T-cell (primary cell): ENCODE measurements at places on chromosomes 6 and 20. TPM values are rescaled to one million over a fixed set of nuclear protein-coding genes. Genes with fewer than 3 reads are reported as not detected.

The SLC32A1 gene
- total RNA-seq, result not detected

- no peak for DNase-seq
- no peak overlapping the region for H3K4me3 ChIP-seq
- no peaks in the 10 kb centered on the region for H3K27me3 ChIP-seq
- no peak overlapping the region for H3K27ac ChIP-seq
- peaks cover 4% of the 10 kb centered on the region for H3K4me1 ChIP-seq
These were observed 70.0 kb downstream of the CEBPB start for GRCh38 chr20:50260479-50261221.

The SAYSD1 gene
- 17.6 TPM for total RNA-seq

DNA sequence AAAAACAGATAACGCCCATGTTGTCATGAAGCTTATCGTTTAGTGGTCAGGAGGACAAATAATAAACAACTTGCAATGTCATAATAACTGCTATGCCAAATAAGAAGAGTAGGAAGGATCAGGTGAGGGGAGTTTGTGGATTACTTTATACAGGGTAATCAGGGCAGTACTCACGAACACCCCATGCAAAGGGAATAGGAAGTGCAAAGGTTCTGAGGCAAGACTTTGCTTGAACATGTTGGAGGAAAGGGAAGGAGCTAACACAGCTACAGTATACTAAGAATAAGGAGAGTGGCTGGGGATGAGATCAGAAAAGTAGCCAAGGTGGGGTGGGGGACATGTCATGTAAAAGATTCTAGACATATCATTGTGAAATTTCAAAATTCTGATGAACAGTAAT is 292.0 kb upstream of the RUNX2 start:
- no peak overlapping the region for H3K27ac ChIP-seq
- DNase-seq, result no peak
- no peak overlapping the region for H3K4me3 ChIP-seq
- H3K27me3 ChIP-seq, result no peaks in the 10 kb centered on the region
- H3K36me3 ChIP-seq, result no peaks in the 10 kb centered on the region

DNA sequence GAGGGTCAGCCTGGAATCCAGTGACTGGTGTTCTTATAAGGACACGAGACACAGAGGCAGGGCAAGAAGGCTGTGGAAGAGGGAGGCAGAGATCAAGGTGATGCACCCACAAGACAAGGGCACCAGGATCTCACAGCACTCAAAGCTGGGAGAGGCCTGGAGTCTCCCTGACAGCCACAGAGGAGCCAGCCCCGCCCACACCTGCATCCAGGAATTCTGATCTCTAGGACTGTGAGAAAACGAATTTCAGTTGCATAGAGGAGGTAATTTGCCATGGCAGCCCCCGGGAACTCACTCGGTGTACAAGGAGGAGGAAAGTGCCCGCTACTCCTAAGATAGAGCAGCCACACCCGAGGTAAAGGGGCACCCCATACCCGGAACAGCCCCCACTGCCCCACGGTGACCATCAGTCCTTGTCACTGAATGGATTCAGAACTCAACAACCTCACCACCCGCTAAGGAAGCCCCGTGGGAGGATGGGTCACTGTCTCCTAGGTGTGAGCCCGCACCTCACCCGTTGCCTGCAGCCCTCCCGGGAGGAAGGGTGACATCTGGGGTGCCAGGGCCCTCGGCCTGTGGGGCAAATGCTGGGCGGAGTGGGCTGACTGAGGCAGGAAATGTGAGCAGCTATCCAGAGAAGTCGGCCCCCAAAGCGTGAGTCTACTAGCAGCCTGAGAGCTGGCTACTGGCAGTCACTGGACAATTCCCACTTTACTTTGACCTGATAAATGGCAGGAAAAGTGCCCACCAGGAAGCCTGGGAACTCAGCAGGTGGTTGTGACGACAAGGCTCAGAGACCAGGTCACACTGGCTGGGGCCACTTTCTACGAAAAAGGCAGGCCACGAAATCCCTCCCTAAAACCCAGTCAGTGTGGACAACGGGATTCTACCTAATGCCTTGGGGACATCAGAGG is 22.4 kb downstream of the DLL1 start:
- no peak for DNase-seq
- H3K27ac ChIP-seq, result no peak overlapping the region
- no peaks in the 10 kb centered on the region for H3K27me3 ChIP-seq
- H3K36me3 ChIP-seq, result no peaks in the 10 kb centered on the region
- H3K4me3 ChIP-seq, result no peak overlapping the region

DNA sequence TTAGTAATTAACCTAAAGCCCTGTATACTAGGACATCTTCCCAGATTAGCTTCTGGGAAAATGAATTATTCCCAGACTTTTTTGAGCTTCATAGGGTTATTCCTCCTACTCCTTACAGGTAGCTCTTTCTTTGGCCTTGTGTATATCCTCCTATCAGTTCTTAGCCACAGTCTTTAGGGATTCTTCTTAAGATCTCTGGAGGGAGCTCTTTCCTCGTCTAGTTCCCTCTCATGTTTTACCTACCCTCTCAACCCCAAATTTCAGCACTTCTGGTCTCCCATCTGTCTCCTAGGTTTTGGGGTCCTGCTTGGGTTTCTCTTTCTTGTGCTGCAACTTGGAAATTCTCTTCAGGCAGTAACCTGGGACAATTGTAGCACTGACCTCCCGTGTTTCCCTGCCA is 46.4 kb upstream of the SLC35B3 start:
- H3K36me3 ChIP-seq, result no peaks in the 10 kb centered on the region
- H3K4me1 ChIP-seq, result no peaks in the 10 kb centered on the region

GRCh38 chr6:145761584-145761983 is 26.3 kb upstream of the EPM2A start:
- DNase-seq, result peak; percentile 13
- no peaks in the 10 kb centered on the region for H3K27me3 ChIP-seq
- no peaks in the 10 kb centered on the region for H3K36me3 ChIP-seq
- H3K4me1 ChIP-seq, result no peaks in the 10 kb centered on the region

- DNase-seq, result no peak
- no peaks in the 10 kb centered on the region for H3K36me3 ChIP-seq
- H3K27me3 ChIP-seq, result peaks cover 5% of the 10 kb centered on the region
- no peak overlapping the region for H3K27ac ChIP-seq
- no peaks in the 10 kb centered on the region for H3K4me1 ChIP-seq
- no peak overlapping the region for H3K4me3 ChIP-seq
These were observed 171.9 kb upstream of the SPACA1 start for GRCh38 chr6:87875781-87876180.

- no peak overlapping the region for H3K27ac ChIP-seq
- H3K27me3 ChIP-seq, result no peaks in the 10 kb centered on the region
- H3K4me1 ChIP-seq, result no peaks in the 10 kb centered on the region
- no peak overlapping the region for H3K4me3 ChIP-seq
- peaks cover under 1% of the 10 kb centered on the region for H3K36me3 ChIP-seq
These were observed 214.8 kb downstream of the ZDHHC14 start for GRCh38 chr6:157595768-157596167.

- peaks cover 6% of the 10 kb centered on the region for H3K4me1 ChIP-seq
- no peak for DNase-seq
- no peak overlapping the region for H3K27ac ChIP-seq
- H3K27me3 ChIP-seq, result no peaks in the 10 kb centered on the region
- no peaks in the 10 kb centered on the region for H3K36me3 ChIP-seq
- no peak overlapping the region for H3K4me3 ChIP-seq
These were observed 12.7 kb downstream of the TREML2 start for GRCh38 chr6:41187924-41188886.

DNA sequence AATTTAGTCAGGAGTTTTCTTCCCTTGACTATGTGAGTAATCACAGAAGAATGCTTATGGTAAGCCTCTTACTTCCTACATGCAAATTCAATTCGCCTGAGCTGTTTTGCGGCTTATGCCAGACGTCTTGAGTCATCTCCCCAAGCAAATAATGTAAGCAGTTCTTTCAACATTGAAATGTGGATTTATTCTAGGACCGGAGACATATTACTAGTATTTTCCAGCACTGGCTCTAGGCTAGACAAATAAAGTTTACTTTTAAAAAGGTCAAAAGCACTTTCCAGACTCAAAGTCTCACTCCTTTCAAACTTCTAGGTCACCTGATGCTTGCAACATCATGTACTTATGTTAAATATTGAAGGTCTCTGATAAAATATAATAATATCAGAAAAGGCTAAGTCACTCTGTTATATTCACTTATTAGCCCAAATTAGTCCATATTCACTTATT is 38.1 kb upstream of the NOX3 start:
- H3K4me1 ChIP-seq, result no peaks in the 10 kb centered on the region
- no peak overlapping the region for H3K27ac ChIP-seq
- DNase-seq, result no peak
- no peaks in the 10 kb centered on the region for H3K36me3 ChIP-seq
- H3K4me3 ChIP-seq, result no peak overlapping the region

The ISM1 gene
- total RNA-seq, result 3.9 TPM

DNA sequence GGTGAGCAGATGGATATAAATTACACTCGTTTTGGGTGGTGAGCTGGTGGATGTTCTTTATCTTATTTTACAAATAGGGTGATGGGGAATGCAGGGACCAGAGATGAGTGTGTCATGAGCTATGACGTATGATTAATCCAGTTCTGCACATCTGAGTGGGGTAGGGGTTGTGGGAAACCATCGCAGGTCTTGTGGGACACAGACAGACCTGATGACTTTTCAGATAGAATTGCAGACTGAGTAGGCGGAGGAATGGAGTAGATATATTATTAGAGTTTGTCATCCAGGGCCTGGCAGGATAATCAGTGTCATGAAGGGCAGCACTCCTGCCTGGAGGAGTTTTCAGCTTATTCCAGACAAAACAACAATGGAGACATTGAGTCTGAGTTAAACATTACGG is 12.9 kb upstream of the DSP start:
- peaks cover 17% of the 10 kb centered on the region for H3K27me3 ChIP-seq
- H3K27ac ChIP-seq, result no peak overlapping the region
- H3K36me3 ChIP-seq, result no peaks in the 10 kb centered on the region
- H3K4me1 ChIP-seq, result no peaks in the 10 kb centered on the region

- peaks cover 3% of the 10 kb centered on the region for H3K4me1 ChIP-seq
- H3K27me3 ChIP-seq, result no peaks in the 10 kb centered on the region
- H3K4me3 ChIP-seq, result no peak overlapping the region
- no peak overlapping the region for H3K27ac ChIP-seq
These were observed 229.3 kb downstream of the FARS2 start for GRCh38 chr6:5490501-5491069.

The SLC22A16 gene
- not detected for total RNA-seq

The NFKBIL1 gene
- total RNA-seq, result 11.6 TPM

GRCh38 chr6:21935561-21936028 is 342.0 kb downstream of the SOX4 start:
- no peak overlapping the region for H3K4me3 ChIP-seq
- no peaks in the 10 kb centered on the region for H3K27me3 ChIP-seq
- DNase-seq, result no peak
- no peak overlapping the region for H3K27ac ChIP-seq

- DNase-seq, result no peak
- H3K27me3 ChIP-seq, result no peaks in the 10 kb centered on the region
- H3K36me3 ChIP-seq, result no peaks in the 10 kb centered on the region
- no peaks in the 10 kb centered on the region for H3K4me1 ChIP-seq
- no peak overlapping the region for H3K4me3 ChIP-seq
These were observed 216.0 kb downstream of the SAMD5 start for GRCh38 chr6:147724454-147724853.

DNA sequence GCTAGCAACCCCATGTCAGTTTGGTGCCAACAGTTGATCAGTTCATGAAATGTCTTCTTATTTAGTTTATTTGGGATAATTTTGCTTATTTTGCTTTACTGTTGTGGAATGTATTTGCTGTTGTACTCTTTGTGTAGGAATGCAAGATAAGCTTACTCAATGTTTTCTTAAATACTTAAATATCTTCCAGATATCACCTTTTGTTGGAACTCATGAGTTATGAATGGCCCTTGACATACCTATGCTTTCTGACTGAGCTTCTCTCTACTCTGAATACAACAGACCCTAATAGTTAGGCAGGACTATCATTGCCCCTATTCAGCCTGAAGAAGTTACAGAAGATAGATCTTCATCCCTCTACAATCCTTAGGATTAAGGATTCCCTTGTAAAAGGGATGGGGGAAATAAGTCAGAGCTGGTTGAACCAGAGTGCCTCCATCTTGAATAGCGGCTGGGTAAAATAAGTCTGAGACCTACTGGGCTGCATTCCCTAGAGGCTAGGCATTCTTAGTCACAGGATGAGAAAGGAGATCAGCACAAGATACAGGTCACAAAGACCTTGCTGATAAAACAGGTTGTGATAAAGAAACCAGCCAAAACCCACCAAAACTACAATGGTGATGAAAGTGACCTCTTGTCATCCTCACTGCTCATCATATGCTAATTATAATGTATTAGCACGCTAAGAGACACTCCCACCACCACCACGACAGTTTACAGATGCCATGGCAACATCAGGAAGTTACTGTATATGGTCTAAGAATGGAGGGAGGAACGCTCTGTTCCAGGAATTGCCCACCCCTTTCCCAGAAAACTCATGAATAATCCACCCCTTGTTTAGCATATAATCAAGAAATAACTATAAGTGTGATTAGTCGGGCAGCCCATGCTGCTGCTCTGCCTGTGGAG is 196.9 kb downstream of the AKAP7 start:
- no peak overlapping the region for H3K27ac ChIP-seq
- no peaks in the 10 kb centered on the region for H3K36me3 ChIP-seq
- no peak overlapping the region for H3K4me3 ChIP-seq
- DNase-seq, result no peak
- no peaks in the 10 kb centered on the region for H3K27me3 ChIP-seq

DNA sequence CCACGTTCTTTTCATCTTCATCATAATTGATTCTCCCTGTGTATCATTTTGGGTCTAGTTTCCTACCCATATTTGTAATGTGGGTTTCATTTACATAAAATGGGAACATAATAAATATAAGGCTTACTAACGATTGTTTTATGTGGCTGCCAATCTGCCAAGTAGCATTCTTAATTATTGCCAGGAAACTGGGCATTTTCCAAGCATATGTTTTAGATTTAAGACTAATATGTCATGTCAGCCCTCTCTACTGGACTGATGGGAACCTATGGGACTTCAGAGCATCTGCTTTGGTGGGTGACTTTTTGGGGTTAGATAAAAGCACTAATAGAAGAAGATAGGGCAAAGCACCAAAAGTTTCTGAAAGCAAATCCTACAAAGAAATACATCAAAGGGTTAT is 157.5 kb downstream of the TBX18 start:
- no peaks in the 10 kb centered on the region for H3K4me1 ChIP-seq
- no peak overlapping the region for H3K27ac ChIP-seq
- H3K36me3 ChIP-seq, result no peaks in the 10 kb centered on the region
- no peak overlapping the region for H3K4me3 ChIP-seq
- no peaks in the 10 kb centered on the region for H3K27me3 ChIP-seq
- no peak for DNase-seq

DNA sequence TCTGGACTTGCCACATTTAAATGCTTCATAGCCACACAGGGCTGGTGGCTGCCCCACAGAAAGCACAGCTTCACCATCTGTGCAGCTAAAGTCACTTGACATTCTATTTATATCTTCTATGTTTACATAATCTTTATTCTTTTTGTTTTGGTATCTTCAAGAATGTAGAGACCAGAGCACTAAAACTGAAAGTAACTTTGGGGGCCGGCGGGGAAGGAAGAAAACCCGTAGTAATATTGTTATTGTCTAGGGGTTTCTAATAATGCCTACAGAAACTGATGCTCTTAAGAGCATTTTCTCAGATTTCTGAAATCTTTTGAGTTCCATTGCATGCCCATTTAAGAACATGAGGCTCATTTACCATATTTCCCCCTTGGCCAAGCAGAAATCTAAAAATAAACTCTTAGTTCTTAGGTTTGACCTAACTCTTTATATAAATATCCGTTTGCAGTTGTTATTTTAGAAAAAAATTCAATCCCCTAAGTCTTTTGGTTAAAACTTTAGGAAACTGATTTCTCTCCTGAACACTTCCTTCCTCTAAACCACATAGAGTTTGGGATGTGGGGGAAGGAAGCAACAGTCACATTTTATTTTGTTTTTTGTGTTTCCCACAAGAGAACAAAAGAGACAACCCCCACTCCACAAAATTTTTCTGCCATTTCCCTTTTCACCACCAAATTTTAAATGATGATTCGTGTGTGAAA is 207.6 kb downstream of the OGFRL1 start:
- DNase-seq, result no peak
- H3K27me3 ChIP-seq, result no peaks in the 10 kb centered on the region
- H3K4me1 ChIP-seq, result no peaks in the 10 kb centered on the region
